ENCODE measurements at places on chromosomes 4 and X.

DNA sequence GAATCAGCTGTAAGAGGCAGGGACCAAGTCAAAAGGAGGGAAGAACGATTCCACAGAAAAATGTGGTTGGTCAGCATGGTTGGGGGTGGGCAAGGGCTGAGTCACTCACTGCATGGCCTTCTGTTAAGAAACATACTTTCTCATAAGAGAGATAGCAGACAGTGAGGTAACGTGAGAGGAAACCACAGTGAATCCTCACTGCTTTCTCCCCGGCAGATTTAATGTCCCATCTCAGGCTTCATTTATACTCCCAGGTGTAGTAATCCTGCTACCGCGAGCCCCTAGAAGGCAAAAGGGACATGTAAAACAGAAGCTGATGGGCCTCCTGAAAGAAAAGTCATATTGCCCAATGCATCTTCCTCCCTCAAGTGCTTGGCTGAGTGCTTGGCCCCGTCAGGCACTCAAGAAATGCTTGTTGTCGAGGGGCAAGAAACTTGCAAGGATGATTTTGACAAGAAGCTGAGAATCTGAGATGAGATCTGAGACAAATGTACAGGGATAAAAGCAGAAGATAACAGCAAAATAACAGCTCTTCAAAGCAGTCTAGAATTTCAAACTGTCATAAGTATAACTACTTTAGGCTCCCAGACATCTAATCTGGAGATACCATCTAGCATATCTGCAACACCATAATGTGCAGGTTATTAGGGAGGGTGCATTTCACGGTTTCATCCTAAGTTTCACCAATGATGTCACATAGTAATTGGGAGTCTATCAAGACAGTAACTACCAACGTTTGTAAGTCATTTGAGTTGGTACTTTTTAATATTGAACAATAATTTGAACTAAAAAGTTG lies 40.2 kb downstream of the SH3KBP1 start:
- no peak for DNase-seq

DNA sequence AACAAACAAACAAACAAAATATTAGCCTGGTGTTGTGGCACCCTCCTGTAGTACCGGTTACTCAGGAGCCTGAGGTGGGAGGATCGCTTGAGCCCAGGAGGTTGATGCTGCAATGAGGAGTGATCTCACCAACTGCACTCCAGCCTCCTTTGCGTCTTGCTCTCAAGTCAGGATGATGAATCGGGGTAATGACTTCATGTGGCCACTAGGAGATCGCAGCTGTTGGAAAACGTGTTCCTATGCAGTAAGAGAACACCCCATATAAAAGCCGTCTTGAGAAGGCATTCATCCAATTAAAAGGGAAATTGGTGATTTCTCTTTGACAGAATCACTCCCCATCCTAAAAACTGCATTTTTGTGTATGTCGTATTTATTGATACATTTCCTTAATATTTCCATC lies 6.9 kb downstream of the CCNB3 start:
- DNase-seq = no peak

DNA sequence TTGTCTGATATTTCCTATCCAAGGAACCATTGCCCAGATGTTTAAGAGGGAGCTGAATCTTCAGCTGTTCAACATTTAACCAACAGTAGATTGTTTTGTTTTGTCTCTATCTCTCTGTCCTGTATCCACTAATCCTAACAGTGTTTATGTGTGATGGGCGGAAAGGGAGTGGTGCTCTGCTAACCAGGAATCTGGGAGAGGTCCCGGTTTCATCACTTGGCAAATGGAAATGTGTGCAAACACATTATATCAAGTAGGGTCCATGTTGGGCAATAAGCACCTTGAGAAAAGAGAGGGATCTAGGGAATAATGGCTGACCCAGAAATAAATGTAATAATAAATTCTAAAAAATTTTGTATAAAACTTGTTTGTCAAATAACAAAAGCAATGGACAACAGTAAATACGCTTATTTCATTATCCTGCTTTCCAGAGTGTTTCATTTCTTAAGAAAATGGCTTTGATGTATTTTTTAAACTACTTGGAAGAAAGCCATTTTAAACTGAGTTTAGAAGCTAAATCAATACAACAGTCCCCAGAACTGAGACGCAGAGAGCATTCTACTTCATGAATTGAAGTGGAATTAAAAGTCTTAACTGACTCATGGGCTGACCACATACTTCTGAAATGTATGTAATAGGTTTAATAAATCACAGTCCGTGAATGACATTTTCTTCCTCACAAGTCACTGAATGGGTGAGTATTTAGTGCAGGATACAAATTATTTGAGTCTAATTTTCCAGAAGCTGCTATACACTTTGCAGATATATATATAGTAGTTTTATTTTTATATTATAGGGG lies 55.8 kb downstream of the EMCN start:
- DNase-seq = no peak

DNA sequence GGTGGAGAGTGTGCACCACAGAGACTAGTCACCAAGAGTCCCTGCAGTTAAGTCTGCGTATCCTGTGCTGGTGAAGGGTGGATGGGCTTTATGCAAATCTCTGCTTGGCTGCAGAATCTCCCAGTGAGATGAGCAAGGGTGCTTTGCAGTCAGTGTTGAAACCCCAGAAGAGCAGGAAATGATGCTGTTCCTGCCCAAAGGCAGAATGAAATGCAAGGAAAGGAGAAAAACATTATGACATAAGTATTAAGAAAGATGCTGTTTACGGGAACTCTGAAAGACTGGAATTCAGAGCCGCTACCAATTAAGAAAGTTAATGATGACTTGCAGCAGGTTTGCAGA lies 25.4 kb upstream of the ACSL1 start:
- DNase-seq = no peak

- no peak for DNase-seq
Measured at GRCh38 chrX:103256651-103257050, 1.7 kb upstream of the TCEAL8 start.

- DNase-seq = no peak
Measured at GRCh38 chr4:68180849-68181526, 51.3 kb upstream of the TMPRSS11F start.

GRCh38 chr4:74067586-74067985 lies 29.1 kb upstream of the CXCL3 start:
- DNase-seq = no peak

DNA sequence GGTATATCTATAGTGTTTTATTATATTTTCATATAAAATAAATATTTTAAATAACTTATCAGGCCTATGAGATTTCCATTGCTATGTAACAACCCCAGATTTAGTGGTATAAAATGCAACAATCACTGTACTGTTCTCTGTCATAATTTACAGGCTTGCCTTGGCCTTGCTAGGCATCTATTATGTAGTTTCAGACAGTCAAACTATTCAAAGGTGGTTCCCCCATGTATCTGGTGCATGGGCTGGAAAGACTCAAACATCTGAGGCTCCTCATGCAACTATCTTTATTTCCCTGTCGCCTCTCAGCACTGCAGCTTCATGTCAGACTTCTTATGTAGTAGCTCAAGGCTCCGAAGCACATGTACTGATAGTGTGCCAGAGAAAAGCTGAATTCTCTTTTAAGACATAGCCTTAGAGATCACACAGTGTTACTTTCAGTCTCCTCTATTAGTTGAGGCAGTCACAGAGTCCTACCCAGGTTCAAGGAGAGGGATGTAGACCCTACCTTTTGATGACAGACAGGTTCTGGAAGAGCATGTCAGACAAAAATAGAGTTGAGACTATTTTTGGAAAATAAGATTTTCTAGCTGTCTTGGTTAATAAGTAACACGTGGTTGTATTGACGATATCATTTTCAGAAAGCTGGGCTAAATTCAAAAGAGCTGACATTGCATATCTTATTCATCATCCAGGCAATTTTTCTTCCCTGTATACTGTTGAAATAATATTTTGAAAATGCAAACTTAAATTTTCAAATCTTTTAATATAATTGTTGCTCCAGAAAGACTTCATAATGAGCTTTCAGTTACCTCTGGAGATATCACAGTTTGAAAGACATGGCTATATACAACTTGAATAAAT lies 19.4 kb downstream of the MTTP start:
- no peak for DNase-seq

- DNase-seq = no peak
Measured at GRCh38 chr4:95181243-95181995, 367.4 kb downstream of the UNC5C start.

GRCh38 chrX:103685396-103685795 lies 1.1 kb downstream of the MORF4L2 start:
- DNase-seq = no peak

DNA sequence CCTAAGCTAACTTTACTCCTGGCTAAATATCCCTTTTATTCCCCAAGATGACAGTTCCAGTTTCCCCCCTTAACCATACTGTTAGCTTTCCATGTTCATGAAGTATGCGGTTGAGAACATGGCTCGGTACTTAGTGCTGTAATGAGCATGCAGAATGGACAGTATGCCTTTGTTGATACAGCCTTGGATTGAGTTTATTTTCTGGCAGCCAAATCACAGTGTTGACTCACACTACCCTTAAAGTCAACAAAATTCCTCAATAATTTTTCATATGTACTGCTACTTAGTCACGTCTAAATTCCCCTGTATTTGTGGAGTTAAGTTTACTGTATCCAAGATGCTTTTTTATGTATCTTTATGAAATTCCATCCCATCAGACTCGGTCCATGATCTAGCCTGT lies 1.4 kb upstream of the VEGFC start:
- DNase-seq = no peak

DNA sequence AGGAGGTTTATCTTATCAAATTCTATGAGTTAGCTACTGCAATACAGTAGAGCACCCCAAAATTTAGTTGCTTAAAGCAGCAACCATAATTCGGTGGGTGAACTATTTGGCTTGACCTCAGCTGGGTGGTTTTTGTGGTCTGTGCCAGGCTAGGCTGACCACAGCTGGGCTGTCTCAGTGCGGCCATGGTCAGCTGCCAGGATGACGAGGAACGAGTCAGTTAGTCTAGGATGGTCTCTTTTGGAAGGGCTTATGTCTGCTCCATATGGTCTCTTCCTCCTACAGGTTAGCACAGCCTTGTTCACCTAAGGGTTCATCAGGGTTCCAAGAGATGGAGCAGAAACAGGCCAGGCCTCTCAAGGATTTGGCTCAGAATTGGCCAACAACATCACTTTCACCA lies 210.4 kb downstream of the PALLD start:
- DNase-seq = no peak

DNA sequence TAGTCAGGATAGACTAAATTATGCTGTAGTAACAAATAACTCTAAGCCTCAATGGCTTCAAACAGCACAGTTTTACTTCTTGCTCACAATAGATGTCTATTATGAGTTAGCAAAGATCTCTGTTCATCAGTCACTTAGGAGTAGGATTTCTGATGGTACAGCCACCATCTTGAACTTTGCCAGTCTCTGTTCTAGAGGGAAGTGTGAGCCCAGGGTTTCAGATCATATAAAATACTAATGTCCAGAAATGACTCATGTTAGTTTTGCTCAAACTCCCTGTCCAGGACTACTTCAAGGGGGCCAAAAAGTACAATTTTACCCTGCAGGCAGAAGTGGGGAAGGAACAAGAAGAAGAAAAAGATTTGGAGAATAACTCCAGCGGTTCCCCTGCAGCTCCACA lies 77.1 kb upstream of the LSM6 start:
- DNase-seq = no peak
